Esophagus (tissue), 2 donors: ENCODE measurements at places on chromosomes 11 and 22. TPM values are rescaled to one million over a fixed set of nuclear protein-coding genes. Genes with fewer than 3 reads are reported as not detected.

Gene HBD
- polyA plus RNA-seq = not detected

Gene NRXN2
- polyA plus RNA-seq = 0.44 TPM

Gene OLFML1
- 1.2 TPM for polyA plus RNA-seq

Gene TMEM126B
- 34.4 TPM for polyA plus RNA-seq

Gene DUSP8
- polyA plus RNA-seq = 0.84 TPM

Gene MUC6
- polyA plus RNA-seq = 0.26 TPM

Gene DKK3
- polyA plus RNA-seq = 26.7 TPM

Gene ZNF143
- 12.3 TPM for polyA plus RNA-seq

Gene PTPRCAP
- 6.5 TPM for polyA plus RNA-seq

Gene TNNT3
- 1.7 TPM for polyA plus RNA-seq

Gene C11orf24
- 8.9 TPM for polyA plus RNA-seq

Gene VPREB1
- not detected for polyA plus RNA-seq
